ENCODE measurements at places on chromosomes 2 and 18. TPM values are rescaled to one million over a fixed set of nuclear protein-coding genes. Genes with fewer than 3 reads are reported as not detected.

The ABCG5 gene
- not detected for total RNA-seq

GRCh38 chr2:221134718-221135117, 437.4 kb downstream of the EPHA4 start:
- DNase-seq: no peak

The ARHGAP28 gene
- total RNA-seq: 3.6 TPM

DNA sequence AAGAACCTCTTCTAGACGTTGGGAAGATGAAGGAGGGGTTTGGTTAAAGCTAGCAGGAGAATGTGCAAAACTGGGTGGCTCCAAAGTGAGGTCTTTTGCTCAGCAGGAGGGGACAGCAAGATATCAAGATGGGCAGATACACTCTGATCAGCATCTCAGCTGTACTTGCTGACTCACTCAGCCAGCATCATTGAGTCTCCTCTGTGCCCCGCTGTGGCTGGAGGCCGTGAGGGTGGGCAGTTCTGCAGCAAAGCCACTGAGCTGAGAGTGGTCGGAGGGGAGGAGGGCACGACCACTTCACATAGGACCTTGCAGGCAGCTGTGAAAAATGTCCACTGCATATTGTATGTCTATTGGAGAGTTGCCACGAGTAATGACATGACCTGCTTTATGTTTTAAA, 152.0 kb downstream of the CAPN13 start:
- DNase-seq: no peak

The LRRC30 gene
- total RNA-seq: not detected

GRCh38 chr2:30931841-30932407, 124.7 kb upstream of the CAPN13 start:
- no peak for DNase-seq

- DNase-seq: peak; percentile 15
These were observed 5.9 kb upstream of the LGALSL start for GRCh38 chr2:64448041-64448426.

The KCNJ3 gene
- not detected for total RNA-seq

Data from Daoy (cell line).